ENCODE measurements at places on chromosomes 5 and 9.

DNA sequence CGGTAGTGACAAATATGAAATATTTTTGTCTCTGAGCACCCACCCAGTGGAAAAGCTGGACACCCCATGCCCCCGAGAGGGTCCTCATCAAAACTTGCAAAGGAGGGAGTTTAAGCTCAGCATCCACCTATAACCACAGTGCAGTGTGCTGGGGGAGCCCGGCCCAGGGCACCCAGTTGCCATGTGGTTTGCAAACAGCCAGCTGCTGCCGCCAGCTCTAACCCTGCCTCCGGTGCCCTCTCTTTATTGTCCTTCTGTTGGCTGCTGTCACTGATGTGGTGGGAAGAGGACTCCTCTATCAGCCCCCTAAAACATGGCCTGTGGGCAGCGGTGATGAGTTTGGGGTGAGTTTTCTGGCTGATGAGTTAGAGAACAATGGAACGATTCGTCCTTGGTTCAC lies 160.9 kb upstream of the MVB12B start:
- H3K27ac ChIP-seq: no peak overlapping the region
- H3K4me1 ChIP-seq: no peaks in the 10 kb centered on the region
- ATAC-seq: no peak
- H3K4me3 ChIP-seq: no peak overlapping the region
- H3K27me3 ChIP-seq: peaks cover 38% of the 10 kb centered on the region
- no peaks in the 10 kb centered on the region for H3K36me3 ChIP-seq

- ATAC-seq: no peak
- H3K4me1 ChIP-seq: no peaks in the 10 kb centered on the region
- H3K36me3 ChIP-seq: no peaks in the 10 kb centered on the region
Observed at GRCh38 chr9:131011274-131012022, 2.5 kb downstream of the LAMC3 start.

DNA sequence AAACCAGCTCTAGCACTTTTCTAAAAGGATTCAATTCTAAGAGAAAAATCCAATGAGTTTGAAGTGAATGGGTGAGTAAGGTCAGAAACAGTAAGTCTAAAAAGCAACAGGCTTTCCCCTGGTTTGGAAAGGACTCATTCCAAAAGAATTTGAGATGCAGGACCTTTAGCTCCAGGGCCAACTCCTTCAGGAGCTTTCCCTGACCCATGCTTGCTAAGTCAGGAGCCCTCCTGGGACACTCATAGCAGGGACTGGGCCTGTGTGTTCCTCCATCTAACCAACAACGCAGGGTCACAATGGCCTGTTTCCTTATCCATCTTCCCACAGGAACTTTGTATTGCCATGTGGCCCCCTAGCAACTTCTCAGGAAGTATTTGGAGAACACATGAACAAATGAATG lies 198.8 kb downstream of the FRMD3 start:
- H3K4me3 ChIP-seq: no peak overlapping the region
- no peak overlapping the region for H3K27ac ChIP-seq
- no peaks in the 10 kb centered on the region for H3K36me3 ChIP-seq
- no peaks in the 10 kb centered on the region for H3K27me3 ChIP-seq
- H3K4me1 ChIP-seq: no peaks in the 10 kb centered on the region

GRCh38 chr5:157189223-157189622 lies 8.6 kb downstream of the ITK start:
- H3K4me1 ChIP-seq: peaks cover 56% of the 10 kb centered on the region
- no peaks in the 10 kb centered on the region for H3K27me3 ChIP-seq
- peak overlapping the region; percentile 72 for H3K27ac ChIP-seq

DNA sequence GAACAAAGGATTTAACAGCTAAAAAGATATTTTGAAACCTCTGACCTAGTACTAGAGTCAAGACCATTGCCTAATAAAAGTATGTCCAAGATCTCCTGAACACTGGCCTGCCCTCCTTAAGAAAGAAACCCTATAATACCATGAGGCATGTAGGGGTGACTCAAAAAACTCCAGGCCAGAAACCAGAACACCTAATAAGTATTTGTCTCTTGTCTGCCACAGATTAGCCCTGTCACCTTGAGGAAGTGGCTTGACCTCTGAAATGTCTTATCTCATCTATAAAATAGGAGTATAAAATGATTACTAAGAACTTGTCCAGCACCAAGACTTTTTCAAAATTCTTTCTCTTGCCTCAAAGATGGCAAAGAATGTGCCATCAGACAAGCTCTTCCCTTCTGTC lies 125.5 kb upstream of the RASGRF2 start:
- no peaks in the 10 kb centered on the region for H3K27me3 ChIP-seq
- H3K4me3 ChIP-seq: no peak overlapping the region
- H3K4me1 ChIP-seq: no peaks in the 10 kb centered on the region
- no peak overlapping the region for H3K27ac ChIP-seq

- H3K4me3 ChIP-seq: no peak overlapping the region
- no peaks in the 10 kb centered on the region for H3K4me1 ChIP-seq
- no peak for ATAC-seq
- peaks cover 17% of the 10 kb centered on the region for H3K27me3 ChIP-seq
- no peak overlapping the region for H3K27ac ChIP-seq
Observed at GRCh38 chr5:5711112-5711511, 288.6 kb downstream of the ICE1 start.

DNA sequence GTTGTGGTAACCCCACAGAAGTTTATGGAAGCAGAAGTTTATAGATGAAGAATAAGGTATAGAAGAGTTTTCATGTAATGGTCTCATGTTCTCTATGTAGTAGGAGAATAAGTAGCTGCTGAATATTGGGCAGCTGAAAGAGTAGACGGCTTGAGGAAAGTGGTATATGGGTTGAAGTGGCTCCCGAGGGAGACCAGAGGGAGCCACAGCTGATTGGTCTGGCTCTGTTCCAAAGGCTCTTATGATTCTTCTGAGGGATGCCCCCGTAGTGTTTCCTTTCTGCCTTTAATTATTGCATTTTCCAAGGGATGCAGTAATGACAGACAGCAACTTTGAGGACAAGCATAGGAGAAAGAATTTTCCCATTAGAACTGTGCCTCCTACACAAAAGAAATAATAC lies 30.1 kb upstream of the TENT2 start:
- H3K4me1 ChIP-seq: no peaks in the 10 kb centered on the region
- H3K36me3 ChIP-seq: no peaks in the 10 kb centered on the region
- no peak overlapping the region for H3K4me3 ChIP-seq
- ATAC-seq: no peak
- H3K27ac ChIP-seq: no peak overlapping the region
- H3K27me3 ChIP-seq: peaks cover 14% of the 10 kb centered on the region

DNA sequence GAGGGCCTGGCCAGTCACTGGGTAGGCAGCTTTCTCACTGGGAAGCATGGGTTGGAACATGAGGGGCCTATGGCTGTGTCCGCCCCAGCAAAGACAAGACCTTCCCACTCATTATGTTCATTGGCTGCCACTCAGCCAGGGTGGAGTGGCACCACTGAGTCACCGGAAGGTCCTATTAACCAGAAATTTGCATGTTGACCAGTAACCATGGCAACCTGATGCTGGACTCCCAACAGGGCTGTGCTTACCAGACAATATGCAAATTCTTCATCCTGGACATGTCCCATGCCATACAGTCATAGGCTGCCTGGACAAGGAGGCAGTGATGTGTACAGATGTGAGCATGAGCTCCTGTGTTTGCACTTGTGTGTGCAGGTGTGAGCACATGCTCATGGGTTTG lies 66.7 kb downstream of the PSD2 start:
- ATAC-seq: peak; percentile 52
- peaks cover 13% of the 10 kb centered on the region for H3K27me3 ChIP-seq
- no peaks in the 10 kb centered on the region for H3K36me3 ChIP-seq
- H3K4me3 ChIP-seq: no peak overlapping the region
- no peaks in the 10 kb centered on the region for H3K4me1 ChIP-seq

DNA sequence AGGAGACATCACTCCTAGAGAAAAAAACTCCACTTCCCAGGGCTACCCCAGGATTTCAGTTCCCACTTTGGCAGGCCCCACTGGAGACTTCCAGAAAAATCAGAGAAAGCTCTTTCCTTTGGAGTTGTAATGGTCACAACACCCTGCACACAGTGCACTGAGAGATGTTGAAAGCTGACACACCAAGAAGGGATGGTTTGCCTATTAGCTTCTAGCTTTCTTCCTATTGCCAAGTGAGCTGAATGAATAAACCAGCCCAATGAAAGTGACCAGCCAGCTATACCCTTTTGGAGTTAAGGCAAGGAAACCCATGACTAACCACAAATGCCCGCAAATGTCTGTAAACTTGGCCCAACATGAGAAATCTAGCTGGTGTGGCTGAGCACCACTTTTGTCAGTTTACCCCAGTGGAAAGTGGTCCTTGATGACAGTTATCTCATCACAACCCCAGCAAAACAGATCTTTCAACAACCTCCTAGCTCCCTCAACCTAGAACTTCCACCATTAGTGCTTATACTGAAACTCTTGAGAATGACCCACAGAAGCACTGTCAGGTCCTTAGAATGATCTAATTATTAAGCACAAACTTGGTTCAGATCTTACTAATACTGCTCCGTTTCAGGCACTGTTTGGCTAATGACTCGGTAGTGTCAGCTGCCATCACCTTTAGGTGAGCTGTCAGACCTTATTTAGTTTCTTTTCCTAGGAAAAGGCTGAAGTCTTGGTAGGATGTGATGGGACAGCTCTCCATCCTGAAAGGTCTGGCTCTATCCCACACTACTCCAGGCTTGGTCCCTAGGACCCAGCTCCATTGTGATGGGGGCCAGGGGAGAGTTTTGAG lies 11.2 kb downstream of the IRF1 start:
- H3K4me1 ChIP-seq: peaks cover 45% of the 10 kb centered on the region
- peak overlapping the region; percentile 69 for H3K27ac ChIP-seq
- peaks cover 30% of the 10 kb centered on the region for H3K36me3 ChIP-seq
- no peaks in the 10 kb centered on the region for H3K27me3 ChIP-seq
- H3K4me3 ChIP-seq: peak overlapping the region; percentile 7

- H3K27ac ChIP-seq: no peak overlapping the region
- no peaks in the 10 kb centered on the region for H3K36me3 ChIP-seq
- H3K27me3 ChIP-seq: peaks cover 8% of the 10 kb centered on the region
Observed at GRCh38 chr9:1331546-1332038, 281.4 kb downstream of the DMRT2 start.

GRCh38 chr5:402615-403359 lies 40.2 kb upstream of the EXOC3 start:
- peaks cover 18% of the 10 kb centered on the region for H3K4me1 ChIP-seq
- ATAC-seq: peak; percentile 78
- peak overlapping the region; percentile 35 for H3K4me3 ChIP-seq
- peaks cover 43% of the 10 kb centered on the region for H3K36me3 ChIP-seq
- peaks cover 15% of the 10 kb centered on the region for H3K27me3 ChIP-seq

- no peaks in the 10 kb centered on the region for H3K27me3 ChIP-seq
- peak overlapping the region; percentile 94 for H3K4me3 ChIP-seq
- peak overlapping the region; percentile 92 for H3K27ac ChIP-seq
Observed at GRCh38 chr9:128689820-128690683, 1.0 kb downstream of the SET start.

DNA sequence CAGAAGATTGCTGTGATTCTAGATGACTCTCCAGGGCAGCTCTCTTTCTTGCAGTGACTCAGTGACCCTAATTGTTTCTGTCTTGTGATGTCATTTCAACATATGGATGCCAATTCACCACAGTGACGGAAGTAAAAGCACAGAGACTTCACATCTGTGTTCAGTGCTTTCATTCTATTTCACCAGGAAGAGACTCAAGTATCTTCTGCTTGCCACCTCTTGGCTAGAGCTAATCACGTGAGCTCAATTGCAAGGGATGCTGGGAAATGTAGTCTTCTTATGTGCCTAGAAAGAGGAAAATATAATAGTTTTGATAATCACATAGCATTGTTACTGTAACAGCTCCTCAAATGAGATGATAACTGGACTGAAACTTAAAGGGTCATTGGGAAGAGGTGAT lies 453.3 kb upstream of the KLF4 start:
- H3K4me3 ChIP-seq: no peak overlapping the region
- H3K36me3 ChIP-seq: no peaks in the 10 kb centered on the region
- no peaks in the 10 kb centered on the region for H3K4me1 ChIP-seq
- H3K27me3 ChIP-seq: peaks cover 3% of the 10 kb centered on the region

- no peaks in the 10 kb centered on the region for H3K27me3 ChIP-seq
- no peaks in the 10 kb centered on the region for H3K36me3 ChIP-seq
- no peaks in the 10 kb centered on the region for H3K4me1 ChIP-seq
Observed at GRCh38 chr5:107088907-107089306, 581.8 kb downstream of the EFNA5 start.

GRCh38 chr5:87260604-87261192 lies 7.0 kb upstream of the RASA1 start:
- H3K4me1 ChIP-seq: no peaks in the 10 kb centered on the region
- H3K27ac ChIP-seq: no peak overlapping the region
- no peak for ATAC-seq
- no peaks in the 10 kb centered on the region for H3K36me3 ChIP-seq
- H3K27me3 ChIP-seq: no peaks in the 10 kb centered on the region
- no peak overlapping the region for H3K4me3 ChIP-seq

DNA sequence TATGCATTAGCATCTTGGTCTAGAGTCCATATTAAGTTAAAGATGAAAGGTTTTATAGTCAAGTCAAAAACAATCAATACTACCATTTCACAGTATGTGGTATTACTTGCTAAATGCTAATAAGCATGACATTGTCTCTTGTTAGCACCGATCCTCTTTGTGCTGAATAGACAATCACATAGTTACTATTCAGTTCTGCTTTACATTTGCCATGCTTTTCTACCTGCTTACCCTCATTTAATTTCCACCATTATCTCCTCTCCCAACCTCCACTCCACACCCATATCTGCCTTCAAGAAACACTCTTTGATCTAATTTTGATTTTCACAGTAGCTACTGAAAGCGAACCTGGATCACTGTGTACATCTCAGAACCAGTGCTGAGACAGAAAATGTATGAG lies 16.8 kb downstream of the MEGF9 start:
- ATAC-seq: no peak
- no peak overlapping the region for H3K4me3 ChIP-seq
- H3K27me3 ChIP-seq: no peaks in the 10 kb centered on the region
- H3K27ac ChIP-seq: no peak overlapping the region

DNA sequence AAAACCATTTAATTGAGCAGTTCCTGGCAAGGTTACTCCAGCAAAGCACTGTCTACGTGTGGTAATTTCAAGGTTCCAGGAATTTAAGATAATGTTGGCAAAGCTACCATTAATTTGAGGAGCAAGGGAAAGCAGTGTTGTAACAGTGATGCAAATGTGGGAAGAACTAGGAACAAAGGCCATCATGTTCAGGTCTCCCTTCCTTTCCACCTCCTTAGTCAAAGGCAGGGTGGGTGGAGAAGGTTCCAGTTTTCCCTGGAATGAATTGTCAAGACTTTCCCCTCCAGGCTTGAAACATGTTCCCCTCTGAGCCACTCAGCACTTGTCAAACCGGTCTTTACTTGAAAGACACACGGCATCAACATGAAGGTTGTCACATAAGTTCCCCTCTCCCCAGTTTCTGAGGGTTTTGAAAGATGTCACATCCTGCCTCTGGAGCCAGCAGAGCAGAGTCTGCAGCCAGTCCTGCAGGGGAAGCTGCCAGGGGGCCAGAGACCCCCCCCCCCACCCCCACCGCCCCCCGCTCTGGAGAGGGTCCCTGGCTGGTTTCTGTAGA lies 226.0 kb downstream of the GAS1 start:
- H3K27ac ChIP-seq: no peak overlapping the region
- peaks cover 15% of the 10 kb centered on the region for H3K27me3 ChIP-seq
- no peak overlapping the region for H3K4me3 ChIP-seq
- no peaks in the 10 kb centered on the region for H3K4me1 ChIP-seq

DNA sequence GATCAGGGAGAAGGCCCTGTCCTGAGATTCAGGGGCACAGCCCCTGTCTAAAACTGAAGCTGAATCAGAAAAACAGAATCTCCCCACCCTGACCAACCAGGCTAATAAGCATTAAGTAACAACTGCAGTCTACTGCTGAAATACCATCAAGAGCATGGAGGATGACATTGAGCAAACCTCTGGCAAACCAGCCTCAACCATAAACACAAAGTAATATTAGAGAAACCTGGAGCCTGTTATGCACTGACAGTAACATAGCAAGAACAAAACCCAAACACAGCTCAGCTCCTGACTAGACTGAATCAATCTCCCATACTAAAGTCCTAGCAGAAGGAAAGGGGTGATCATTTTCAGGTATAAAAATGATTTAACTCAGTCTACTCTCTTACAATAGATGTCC lies 24.8 kb upstream of the CCL21 start:
- peaks cover 8% of the 10 kb centered on the region for H3K27me3 ChIP-seq
- no peaks in the 10 kb centered on the region for H3K36me3 ChIP-seq
- no peak overlapping the region for H3K4me3 ChIP-seq
- ATAC-seq: no peak

Measured in activated T-helper 17 cell treated with anti-CD3 and anti-CD28 coated beads, Interleukin-2, amount 50 U/mL, for 72 hours (primary cell).